ENCODE measurements at places on chromosomes 2 and 18.

DNA sequence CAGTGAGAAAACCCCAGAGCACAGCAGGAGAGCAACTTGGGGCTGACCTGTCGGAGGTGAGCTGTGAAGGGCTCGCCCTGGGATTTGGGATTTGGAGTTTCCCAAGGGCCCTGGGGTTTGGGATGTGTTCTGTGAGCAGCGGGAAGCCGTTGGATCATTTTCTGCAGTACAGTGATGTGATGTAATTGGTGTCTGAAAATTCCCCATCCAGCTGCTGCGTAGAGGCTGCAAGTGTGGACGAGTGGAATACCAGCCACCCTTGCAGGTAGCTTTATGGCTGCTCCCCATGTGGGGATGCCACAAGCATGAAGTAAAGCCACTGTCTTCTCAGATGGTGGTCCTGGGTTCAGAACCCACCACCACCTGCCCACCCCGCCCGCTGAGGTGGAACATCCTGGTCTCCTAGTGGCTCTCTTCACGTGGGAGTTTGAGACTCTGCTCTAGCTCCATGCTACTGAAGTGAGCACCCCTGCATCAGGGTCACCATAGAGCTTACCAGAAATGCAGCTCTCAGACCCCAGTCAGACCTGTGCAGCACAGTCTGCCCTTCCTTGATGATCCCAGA lies 15.0 kb downstream of the IMPA2 start:
- DNase-seq, result no peak

GRCh38 chr2:187297801-187298200 lies 150.3 kb downstream of the CALCRL start:
- DNase-seq, result no peak

GRCh38 chr18:50138181-50139064 lies 56.5 kb downstream of the MYO5B start:
- no peak for DNase-seq

DNA sequence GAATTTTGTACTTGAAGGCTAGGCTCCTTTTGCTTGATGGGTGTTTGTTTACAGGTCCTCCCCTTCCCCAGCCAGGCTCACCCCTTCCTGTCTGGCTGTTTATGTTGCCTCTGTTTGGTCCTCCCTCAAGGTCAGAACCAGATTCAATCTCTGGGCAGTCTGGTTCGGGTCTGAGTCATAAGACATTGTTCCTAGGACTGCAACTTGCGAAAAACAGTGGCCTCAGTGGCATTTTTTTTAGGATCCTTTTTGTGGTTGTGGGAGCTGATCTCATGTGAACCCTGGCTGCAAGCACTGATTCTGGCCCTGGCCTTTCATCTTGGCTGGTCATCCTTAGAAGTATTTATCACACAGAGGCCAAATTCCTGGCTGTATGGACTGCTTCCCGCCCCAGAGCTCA lies 370.4 kb downstream of the CLIP4 start:
- no peak for DNase-seq

DNA sequence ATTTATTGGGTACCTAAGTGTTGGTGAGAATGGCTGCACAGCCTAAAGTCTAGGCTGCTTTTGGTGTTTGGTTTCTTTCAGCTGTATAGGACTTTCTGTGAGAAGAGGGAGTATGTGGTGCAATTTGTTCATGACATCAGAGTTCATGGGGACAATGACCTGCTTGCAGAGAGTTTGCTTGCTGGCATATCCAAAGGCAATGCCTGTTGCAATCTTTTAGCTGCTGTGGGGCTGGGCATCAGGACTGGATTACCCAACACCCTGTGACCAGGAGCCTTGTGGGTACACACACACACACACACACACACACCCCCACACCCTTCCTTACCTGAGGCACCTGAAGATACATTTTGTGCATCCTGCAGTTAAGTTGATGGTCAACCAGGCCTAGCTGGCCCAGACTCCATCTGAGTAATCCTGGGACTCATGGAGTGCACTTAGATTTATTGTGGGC lies 68.4 kb downstream of the LIPG start:
- no peak for DNase-seq

DNA sequence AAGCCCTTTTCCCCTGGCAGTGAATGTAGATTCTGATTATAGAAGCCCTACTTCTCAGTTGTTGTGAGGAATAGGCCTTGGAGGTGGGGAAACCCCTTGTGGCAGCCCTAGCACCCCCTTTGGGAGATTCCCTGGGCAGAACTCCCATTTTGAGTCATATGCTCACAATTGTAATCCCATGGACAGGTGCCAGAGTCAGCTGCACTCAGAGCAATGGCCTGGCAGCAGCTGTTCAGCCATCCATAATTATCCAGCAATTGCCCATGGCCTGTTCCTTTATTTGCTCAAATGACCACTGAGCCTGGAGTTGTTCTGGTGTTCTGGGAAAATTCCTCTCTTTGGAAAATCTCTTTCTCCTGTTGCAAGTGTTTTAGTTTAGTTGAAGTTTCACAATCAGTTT lies 71.7 kb downstream of the PTRHD1 start:
- DNase-seq, result no peak

GRCh38 chr2:15112216-15112615 lies 448.9 kb downstream of the NBAS start:
- DNase-seq, result no peak

DNA sequence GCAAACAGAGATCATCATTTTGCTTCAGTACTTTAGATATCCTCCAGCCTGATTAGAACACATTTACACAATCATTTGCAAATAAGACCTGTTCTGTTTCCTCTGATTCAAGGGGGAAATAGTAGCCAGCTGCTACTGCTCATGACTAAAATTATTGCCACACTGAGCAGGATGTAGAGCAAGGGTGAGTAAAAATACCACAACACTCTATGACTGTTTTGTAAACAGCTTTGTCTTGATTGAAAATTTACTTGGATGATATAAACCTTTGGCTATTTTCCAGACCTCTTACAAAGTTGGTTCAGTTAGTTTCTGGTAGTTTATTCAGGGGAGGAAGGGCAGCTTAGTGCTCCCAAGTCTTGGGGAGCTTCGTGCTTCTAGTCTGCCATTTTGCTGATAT lies 286.4 kb upstream of the CNTNAP5 start:
- peak; percentile 26 for DNase-seq

DNA sequence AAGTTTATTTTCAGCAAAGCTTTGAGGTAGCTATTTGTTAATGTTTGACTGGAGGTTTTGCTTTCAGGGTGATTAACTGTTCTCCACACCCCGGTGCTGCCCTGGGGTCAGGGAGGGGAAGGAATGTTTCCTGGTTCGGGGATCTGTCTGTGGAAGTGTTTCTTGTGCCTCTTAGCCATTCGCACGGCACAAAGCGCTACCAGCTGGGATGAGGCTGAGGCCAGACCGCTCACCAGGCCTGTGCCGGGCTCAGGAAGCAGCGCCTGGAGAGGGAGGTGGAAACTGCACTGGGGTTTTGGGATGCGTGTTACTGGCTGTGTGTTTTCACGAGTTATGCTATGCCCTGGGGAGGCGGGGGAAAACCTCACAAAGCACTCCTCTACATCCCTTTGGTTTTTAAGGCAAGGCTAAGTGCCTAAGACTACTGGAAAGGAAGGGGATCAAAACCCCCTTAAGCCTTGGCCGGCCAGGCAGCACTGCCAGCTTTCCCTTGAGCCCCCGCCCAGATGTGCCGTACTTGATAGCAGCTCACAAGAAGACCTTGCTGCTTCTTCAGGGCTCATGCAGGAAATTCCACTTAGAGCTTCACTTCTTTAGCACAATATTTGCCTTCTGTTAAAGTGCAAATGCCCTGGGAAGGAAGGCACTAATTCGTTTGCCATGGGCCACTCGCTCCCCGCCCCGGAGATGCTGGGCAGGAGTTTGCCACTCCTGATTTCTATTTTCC lies 65.7 kb upstream of the CNGA3 start:
- no peak for DNase-seq

DNA sequence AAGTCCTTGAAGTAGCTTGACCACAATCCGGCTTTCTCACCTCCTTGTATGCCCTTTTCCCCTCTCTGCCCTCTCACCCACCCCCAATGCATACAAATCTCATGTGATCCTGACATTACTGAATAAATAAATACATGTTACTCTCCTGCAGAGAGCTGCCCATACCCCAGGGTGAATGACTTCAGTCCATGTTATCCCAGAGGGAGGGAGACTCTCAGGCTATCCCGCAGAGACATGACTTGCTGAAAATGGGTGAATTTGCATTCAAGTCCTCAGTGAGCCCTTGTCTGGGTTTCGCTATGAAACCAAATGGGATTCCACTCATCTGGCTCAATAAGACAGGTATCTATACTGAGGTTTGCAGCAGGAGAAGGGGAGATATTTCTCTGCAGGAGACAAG lies 168.5 kb downstream of the FHOD3 start:
- no peak for DNase-seq

DNA sequence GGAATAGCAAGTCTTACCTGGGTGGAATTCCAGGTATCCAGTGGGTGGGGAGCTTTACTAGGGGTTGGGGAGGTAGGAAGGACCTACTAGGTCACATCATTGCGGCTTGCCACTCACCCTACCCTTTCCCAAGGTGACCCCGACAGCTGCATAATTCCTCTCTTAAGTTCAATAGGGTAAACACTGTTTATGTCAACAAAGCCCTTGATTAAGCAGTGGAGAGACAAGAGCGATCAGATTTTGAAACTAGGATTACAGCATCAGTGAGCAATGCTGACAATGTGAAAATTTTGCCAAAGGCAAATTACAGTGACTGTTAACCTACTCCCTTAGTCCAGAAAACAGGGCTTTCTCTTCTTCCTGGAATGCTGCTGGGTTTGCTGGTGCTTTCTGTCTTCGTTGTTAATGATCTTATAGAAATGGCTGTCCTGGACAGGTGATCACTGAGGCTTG lies 14.5 kb downstream of the SLC19A3 start:
- no peak for DNase-seq

DNA sequence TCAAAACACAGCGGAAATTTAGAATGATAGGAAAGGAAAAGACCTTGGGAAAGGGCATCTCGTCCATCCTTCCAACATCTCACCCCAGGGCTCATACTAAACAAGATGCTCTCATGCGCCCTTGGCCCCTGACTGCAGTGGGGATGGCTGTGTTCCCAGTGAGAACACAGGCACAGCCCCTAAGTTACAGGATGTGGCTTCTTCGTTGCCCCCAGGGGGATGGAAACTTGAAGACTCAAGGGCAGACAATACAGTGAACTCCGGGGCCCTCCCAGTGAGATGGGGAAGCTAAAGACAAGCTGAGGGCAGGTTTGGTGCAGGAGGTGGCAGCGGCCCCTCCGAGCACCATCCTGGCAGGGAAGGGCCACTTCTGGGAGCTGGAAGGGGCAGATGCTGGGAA lies 139.7 kb downstream of the INO80D start:
- no peak for DNase-seq
